Progenitor cell of endocrine pancreas (in vitro differentiated cells): ENCODE measurements at places on chromosomes 11 and 22.

DNA sequence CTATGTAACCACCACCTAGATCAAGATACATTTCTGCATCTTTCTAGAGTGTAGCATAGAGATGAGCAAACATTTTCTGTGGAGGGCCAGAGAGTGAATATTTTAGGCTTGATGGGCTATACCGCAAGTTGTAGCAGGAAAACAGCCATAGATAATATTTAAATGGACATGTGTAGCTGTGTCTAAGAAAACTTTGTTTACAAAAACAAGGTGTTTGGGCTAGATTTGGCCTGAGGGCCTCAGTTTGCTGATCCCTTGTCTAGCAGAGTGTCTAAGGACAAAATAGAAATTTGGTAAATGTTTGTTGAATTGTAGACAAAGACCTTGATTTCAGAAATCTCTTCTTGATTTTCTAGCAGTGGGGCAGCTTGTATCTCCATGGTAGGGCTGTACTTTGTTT, 36.3 kb downstream of the STIM1 start:
- no peaks in the 10 kb centered on the region for H3K27me3 ChIP-seq
- peak overlapping the region; percentile 20 for H3K27ac ChIP-seq
- H3K4me1 ChIP-seq = no peaks in the 10 kb centered on the region
- H3K4me3 ChIP-seq = no peak overlapping the region
- no peak for DNase-seq

- no peak overlapping the region for H3K4me3 ChIP-seq
- peaks cover 4% of the 10 kb centered on the region for H3K4me1 ChIP-seq
- no peak overlapping the region for H3K27ac ChIP-seq
- DNase-seq = no peak
- H3K27me3 ChIP-seq = peaks cover 17% of the 10 kb centered on the region
Measured at GRCh38 chr11:33682446-33682845, 18.2 kb downstream of the C11orf91 start.

- no peaks in the 10 kb centered on the region for H3K36me3 ChIP-seq
- H3K4me3 ChIP-seq = no peak overlapping the region
- H3K4me1 ChIP-seq = peaks cover 28% of the 10 kb centered on the region
- no peak for DNase-seq
- no peak overlapping the region for H3K27ac ChIP-seq
Measured at GRCh38 chr11:83924795-83925542, 638.8 kb upstream of the CCDC90B start.

DNA sequence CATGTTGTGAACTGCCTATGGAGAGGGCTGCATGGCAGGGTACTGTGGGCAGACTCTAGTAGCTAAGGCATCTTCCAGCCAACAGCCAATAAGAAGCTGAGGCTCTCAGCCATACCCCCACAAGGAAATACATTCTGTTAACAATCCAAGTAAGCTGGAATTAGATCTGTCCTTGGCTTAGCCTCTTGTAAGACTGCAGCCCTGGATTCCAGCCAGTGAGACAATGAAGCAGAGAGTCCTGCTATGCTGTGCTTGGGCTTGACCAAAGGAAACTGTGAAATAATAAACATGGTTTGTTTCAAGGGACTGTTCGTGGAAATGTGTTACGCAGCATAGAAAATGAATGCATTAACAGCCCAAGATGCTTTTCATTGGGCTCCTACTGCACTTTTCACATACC, 1097.4 kb upstream of the CCDC90B start:
- no peaks in the 10 kb centered on the region for H3K4me1 ChIP-seq
- DNase-seq = no peak
- no peaks in the 10 kb centered on the region for H3K36me3 ChIP-seq
- H3K4me3 ChIP-seq = no peak overlapping the region
- no peak overlapping the region for H3K27ac ChIP-seq
- H3K27me3 ChIP-seq = no peaks in the 10 kb centered on the region

GRCh38 chr11:35671396-35672127, 9.0 kb downstream of the TRIM44 start:
- H3K27me3 ChIP-seq = no peaks in the 10 kb centered on the region
- H3K36me3 ChIP-seq = peaks cover 12% of the 10 kb centered on the region
- no peak overlapping the region for H3K4me3 ChIP-seq
- H3K4me1 ChIP-seq = peaks cover 8% of the 10 kb centered on the region
- no peak overlapping the region for H3K27ac ChIP-seq
